HT-29 (cell line): ENCODE measurements at places on chromosomes 7 and 10. TPM values are rescaled to one million over a fixed set of nuclear protein-coding genes. Genes with fewer than 3 reads are reported as not detected.

DNA sequence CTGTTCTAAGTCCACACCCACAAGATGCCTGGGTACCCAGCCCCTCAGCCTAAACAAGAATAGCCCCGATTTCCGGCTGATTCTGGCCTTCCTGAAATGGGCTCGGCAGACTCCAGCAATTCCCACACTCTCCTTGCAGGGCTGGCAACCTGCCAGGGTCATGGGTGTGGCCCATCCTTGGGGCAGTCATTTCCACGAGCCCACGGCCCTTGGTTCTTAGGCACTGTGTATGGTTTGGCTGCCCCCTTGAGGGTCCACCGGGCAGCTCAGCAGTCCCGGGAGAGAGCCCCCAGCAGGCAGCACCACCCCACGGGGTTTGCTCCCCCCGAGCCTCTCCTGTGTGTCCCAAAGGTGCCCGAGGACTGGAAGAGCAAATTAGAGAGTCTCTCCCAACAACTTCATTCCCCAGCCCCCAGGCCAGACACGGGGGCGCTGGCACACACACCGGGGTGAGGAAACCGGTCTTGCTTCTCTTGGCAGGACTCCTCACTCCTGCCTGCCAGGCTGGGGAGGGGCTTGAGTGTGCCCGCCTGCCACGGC is 142.2 kb downstream of the EMX2 start:
- DNase-seq = peak; percentile 12

DNA sequence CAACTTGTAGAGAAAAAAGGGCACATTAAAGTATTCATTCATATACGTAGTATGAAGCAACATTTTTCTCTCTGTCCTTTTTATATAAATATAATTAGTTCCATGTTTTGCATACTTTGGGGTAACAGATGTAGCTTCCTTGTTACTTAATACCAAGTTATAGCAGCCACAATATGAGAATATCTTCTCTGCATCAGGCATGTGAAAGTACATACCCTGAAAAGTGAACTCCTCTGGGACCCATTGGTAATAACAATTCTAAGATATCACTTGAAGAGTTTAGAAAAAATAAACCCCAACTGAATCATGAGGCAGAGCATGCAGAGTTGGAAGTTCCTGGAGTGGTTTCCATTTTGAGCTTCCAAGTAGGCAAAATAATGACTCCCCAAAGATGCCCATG is 2.4 kb upstream of the CRPPA start:
- no peak for DNase-seq

DNA sequence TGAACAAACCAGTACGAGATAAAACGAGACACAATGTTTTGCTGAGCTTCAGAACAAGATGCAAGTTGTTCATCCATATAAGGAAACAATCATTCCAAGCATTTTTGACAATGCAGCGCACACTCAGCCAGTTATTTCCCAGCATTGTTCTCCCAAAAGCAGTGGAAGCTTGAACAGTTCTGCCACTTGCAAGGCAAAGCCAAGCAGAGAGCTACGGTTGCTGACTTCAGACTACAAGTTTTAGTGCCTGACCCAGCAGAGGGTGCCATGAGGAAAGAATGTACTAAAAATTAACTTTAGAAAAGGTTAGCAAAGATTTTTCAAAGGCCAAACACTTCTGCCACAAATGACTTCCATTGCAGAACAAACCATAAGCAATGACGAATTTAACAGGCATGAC is 152.5 kb downstream of the SLC25A13 start:
- DNase-seq = no peak

CPN1 gene
- not detected in 2 replicates for total RNA-seq

CCDC172 gene
- not detected in 2 replicates for total RNA-seq
